ENCODE measurements at places on chromosomes 1 and 21.

DNA sequence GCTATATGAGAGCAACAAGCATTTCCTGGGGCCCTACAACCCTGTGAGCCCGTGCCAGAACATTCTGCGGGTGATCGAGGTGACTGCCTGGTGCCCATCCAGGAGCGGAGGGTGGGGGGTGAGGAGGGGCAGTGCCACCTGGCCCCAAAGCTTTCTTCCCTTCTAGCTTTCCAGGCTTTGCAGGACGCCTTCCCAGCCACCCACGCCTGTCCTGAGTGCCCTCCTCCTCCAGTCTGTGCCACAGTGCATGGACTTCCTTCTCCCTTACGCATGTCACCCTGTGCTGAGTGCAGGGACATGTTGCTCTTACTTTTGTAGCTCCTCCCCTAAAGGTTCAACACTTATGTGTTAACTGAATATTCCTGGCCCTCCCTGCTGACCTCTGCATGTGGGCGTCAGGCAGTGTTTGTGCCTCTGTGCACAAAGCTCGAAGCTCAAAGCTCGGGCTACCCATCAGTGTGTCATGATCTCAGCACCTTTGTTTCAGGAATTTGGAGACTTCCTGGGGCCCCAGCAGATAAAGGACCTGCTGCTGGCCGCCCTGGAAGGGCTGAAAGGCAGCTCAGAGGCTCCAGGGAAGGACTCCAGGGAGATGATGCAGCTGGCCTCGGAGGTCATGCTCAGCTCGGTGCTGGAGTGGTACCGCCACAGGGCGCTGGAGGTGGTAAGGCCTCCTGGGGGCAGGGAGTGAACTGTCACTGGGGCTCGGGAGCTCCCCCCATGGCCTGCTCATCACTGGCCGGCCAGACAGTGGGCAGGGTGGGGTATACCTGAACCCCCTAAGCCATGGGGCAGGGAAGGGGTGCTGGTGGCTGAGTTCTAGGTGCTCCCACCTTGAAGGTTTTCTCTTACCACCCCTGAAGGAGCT is 36.7 kb upstream of the TTC4 start:
- DNase-seq: no peak

DNA sequence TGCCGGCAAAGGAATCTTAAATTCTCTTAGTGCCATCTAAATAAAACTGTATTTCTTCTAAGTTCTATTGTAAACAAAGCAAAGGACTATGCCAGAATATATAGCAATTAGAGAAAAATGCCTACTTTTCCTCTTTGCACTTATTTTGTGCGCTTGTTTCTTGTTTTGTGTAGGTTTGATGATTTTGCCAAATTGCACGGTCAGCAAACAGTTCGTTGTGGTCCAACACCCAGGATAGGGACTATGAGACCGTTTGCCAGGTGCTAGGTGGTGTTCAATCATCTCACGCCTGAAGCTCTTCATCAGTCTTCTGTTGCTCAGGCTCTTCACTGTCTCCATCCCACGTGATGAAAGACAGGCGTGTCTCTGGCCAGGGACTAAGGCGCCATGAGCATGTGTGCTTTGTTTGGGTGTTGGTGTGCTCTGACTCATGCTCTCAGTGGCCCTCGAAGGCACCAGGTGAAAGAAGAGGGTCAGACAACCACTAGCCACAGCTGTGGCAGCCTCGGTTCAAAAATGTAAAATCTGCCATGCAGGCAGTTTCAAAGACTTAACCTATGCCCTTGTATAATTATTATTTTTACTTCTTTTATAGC is 36.9 kb upstream of the KCNE1 start:
- no peak for DNase-seq

- DNase-seq: no peak
These were observed 73.0 kb downstream of the ABCA4 start for GRCh38 chr1:94047949-94048348.

GRCh38 chr1:204821924-204822323 is 48.7 kb upstream of the NFASC start:
- DNase-seq: no peak

DNA sequence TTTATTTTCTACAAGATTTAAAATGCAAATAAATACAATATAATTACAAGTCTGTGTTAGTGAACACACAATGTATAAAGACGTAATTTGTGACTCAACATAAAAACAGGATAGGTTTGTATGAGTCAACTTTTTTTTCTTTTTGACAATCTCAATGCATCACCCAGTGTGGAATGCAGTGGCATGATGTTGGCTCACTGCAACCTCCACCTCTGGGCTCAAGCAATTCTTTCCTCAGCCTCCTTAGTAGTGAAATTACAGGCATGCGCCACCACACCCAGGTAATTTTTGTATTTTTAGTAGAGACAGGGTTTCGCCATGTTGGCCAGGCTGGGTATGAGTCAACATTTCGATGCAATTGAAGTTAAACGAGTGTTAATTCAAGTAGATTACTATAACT is 5.9 kb upstream of the SPRR2E start:
- DNase-seq: no peak

DNA sequence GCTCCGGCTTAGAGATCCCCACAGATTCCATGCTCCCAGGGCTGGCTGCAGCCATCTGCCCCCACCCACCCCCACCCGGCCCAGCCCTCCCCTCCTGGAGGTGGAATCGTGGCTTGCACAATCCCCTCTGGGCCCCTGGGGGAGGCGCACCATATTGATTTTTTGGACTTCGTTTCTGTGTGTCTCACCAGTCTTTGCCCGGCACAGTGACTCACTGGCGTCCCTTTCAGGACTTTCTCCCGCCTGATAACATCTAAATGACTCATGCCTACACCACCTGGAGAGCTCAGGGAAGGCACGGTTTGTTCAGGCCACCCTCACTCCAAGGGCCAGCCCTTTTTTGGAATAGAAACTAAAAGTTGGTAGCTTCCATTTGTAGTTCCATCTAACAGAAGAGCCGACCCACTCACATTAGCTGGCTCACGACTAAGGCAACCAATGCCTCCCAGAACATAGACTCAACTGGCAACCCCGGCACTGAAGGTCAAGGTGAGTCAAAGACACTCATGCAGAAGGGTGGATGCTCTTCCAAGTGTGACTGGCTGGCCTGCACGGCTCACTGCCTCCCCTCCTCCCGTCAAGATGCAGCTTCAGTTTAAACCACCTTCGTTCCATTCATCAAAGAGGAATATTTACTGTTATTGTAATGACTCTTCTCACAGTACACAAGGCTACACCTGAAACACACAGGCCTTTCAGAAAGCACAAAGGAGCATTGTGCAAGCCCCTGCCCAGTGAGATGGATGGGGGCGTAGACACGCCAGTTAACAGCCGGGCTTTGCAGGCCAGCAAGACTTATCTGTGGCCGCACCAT is 18.1 kb upstream of the ETS2 start:
- DNase-seq: no peak

DNA sequence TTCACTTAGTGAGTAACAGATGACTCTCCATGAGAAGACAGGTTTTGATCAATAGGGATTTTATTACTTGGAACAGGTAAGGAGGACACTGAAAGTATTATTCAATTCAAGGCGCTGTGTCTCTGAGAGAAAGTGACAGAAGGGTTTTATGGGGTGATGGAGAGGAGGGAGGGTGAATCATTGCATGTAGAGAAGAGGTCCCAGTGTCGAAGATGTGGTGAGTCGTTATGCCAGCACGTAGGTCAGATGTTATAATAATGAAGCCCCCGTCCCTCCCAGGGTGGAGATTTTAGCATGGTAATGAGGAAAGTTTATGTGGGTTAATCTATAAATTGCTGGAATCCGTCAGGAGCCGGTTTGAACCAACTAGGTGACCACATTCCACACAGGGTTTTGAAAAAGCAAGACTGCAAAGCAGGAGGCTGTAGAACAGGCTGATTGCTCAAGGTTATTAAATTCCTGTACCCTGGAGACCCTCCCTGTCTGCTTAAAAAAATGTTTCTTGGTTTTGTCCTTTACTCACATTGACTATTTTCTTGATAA is 586.4 kb upstream of the TMPRSS15 start:
- no peak for DNase-seq

Measured in hypothalamus (tissue), 51 donors.